ENCODE measurements at places on chromosomes 16 and 17.

GRCh38 chr17:78647032-78647431, 69.8 kb upstream of the DNAH17 start:
- no peak for DNase-seq

- no peak for DNase-seq
Measured at GRCh38 chr16:81620029-81620428, 159.1 kb upstream of the PLCG2 start.

DNA sequence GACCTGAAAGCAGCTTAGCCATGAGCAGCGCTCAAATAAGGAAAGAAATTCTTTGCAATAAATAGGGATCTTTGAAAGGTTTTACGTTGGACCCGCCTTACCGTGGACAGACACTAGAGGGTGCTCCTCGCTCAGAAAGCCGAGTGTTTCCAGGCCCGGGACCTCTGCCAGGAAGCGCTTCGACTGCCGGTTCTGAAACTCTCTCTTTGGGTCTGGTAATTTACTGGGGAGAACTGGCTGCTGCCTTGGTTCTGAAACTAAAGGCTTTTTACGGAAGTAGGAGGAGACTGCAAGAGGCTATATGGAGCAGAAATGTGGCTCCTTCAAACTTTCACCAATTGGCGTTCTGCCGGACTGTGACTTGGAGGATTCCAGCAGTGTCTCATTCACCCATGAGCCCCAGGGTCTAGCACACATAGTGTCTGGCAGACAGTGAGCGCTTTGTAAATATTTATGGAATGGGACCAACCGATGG, 45.6 kb upstream of the HOXB9 start:
- DNase-seq, result peak; percentile 67

GRCh38 chr17:58569196-58569595, 54.8 kb upstream of the MTMR4 start:
- DNase-seq, result no peak

DNA sequence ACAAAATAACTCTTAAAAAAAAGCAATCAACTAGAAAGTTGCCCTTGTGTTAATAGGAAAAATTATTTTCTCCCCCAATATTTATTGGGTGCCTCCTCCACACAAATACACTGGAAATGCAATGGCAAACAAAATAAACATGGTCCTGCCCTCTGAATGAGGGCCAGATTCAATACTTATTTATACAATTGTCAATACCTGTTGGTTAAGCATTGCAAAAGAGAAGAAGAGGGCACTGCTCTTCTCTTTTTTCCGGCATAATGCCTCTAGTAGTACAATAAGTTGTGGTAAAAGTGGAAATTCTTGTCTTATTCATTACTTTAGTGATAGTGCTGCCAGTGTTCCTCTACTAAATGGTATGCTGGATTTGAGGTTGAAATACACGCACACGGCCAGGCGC, 22.5 kb upstream of the ALDH3A2 start:
- no peak for DNase-seq
